ENCODE measurements at places on chromosomes 16 and 17.

GRCh38 chr17:64537488-64537887 is 30.7 kb downstream of the CEP95 start:
- no peak for DNase-seq

GRCh38 chr16:30948667-30949649 is at the start of gene ORAI3:
TSS of gene ORAI3 (plus strand) at chr16:30949068. CDS start at chr16:30949290, 222 bp downstream.
- peak; percentile 59 for DNase-seq

DNA sequence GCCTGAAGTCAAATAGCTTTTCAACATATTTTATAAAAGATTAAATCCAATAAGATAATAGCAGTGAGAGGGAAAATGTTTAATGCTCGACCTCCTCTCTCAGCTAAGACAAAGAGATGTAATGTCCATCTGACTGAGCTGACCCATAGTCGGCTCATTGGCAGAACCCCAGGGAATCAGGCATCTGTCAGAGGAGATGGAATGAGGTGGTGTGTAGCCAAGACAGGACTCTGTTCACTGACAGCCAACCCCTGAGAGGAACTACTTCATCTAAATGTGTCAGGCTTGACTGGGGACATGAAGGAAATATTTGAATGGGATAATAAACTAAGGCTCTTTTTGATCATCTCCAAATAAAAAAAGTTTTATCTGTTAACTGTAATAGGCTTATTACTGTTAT is 188.0 kb downstream of the CDH11 start:
- no peak for DNase-seq

- no peak for DNase-seq
Measured at GRCh38 chr17:47994724-47995123, 23.8 kb downstream of the CDK5RAP3 start.

- DNase-seq: no peak
Measured at GRCh38 chr16:78040396-78040795, 18.0 kb downstream of the CLEC3A start.

- DNase-seq: peak; percentile 88
Measured at GRCh38 chr17:49076573-49077384, 55.8 kb upstream of the B4GALNT2 start.

- no peak for DNase-seq
Measured at GRCh38 chr17:80220736-80221215, 549 bp downstream of the SLC26A11 start.

- DNase-seq: peak; percentile 80
Measured at GRCh38 chr16:24685539-24686432, 43.7 kb upstream of the TNRC6A start.

GRCh38 chr16:84648595-84649510 is 542 bp downstream of the KLHL36 start:
- no peak for DNase-seq

DNA sequence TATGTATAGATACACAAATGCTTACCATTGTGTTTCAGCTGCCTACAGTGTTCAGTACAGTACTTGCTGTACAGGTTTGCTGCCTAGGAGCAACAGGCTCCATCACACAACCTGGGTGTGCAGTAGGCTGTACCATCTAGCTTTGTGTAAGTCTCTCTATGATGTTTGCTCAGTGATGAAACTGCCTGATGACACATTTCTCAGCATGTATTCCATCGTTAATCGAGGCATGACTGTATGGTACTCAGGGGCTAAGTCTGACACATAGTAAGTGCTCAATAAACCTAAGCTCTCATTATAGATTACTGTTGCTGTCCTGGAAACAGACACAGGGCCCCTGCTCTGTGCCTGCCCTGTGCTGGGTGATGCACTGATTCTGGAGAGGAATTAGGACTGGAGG is 18.1 kb downstream of the KCNJ12 start:
- DNase-seq: peak; percentile 37

DNA sequence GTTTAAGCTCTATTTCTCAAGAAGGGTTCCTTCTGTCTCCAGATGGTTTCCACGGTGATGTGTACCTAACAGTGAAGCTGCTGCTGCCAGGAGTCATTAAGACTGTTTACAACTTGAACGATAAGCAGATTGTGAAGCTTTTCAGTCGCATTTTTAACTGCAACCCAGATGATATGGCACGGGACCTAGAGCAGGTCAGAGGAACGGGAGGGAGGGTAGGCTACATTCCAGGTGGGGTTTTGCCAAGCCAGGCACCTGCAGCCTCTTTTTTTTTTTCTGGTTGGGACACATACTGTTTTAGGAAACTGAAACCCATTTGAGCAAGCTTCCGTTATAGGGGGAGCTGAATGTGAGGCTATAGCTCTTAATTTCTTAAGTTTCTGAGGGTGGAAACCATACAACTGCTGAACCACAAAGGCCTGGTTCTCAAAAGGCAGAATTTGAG is 10.6 kb downstream of the LIG3 start:
- DNase-seq: no peak

- DNase-seq: peak; percentile 63
Measured at GRCh38 chr17:29619251-29619650, 3.5 kb downstream of the CORO6 start.

DNA sequence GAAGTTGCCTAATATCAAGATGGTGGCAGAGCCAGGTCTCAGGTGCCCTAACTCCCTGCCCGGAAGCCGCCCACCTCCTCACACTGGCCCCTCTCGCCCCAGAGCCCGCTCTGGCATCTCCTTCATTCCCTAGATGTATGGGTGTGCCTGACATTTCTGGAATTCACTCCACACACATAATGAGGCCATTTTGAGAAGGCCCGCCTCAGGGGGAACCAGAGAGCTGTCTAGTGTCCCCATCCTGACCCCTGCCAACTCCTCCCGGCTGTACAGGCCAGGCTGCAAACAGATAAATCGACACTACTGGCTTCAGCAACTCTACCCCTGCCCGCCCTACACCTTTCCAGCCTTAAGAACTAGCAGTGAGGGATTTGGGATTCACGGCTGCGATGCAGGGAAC is 7.7 kb downstream of the WNT3 start:
- DNase-seq: no peak

DNA sequence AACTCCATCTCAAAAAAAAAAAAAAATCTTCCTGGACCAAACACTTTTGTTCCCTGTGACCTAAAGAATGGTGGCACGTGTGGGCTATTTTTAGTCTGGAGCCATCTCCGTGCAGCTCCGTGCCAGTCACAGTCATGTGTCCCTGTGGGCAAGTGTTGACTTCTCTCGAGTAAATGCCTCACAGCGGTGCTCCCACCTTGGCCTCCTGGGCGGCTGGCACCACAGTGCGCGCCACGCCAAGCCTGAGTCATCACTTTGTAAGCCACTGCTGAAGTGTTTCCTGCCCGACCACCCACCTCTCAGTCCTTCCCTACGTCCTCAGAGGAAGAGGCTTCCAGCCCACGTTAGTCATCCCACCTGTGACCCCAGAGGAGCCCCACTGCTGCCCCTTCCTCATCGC is 10.9 kb upstream of the HEXD start:
- DNase-seq: peak; percentile 94

GRCh38 chr16:72768591-72768990 is 279.3 kb downstream of the ZFHX3 start:
- DNase-seq: no peak

DNA sequence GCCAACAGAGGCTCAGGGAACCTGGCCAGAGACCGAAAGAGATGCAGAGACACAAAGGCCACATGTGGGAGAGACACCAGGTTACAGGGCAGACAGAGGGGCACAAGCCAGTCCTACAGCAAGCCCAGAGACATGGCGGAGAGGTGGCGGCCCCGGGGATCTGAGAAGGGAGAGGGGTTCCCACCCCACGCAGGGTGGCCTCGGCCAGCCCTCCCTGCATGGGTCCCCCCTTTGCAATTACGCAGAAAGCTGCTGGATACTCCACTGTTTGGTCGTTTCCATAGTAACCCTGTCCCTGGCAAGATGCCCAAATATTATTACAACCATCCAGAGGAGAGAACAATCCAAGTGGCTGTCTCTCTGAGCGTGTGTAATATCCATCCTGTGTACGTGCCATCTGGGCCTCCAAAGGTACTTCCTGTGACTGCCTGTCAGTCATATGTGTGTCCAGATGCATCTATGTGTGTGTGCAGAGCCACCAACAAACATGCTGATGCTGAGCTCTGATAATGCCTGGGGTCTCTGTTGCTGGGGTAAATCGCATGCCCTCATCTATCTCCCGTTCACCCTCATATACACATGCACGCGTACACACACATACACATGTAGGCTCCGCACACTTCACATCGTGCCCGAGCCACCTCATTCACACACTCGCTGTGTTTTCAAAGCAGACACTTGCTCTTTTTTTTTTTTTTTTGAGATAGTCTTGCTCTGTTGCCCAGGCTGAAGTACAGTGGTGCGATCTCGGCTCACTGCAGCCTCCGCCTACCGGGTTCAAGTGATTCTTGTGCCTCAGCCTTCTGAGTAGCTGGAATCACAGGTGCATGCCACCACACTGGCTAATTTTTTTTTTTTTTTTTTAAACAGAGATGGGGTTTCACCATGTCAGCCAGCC is 5.5 kb downstream of the PCGF2 start:
- no peak for DNase-seq

DNA sequence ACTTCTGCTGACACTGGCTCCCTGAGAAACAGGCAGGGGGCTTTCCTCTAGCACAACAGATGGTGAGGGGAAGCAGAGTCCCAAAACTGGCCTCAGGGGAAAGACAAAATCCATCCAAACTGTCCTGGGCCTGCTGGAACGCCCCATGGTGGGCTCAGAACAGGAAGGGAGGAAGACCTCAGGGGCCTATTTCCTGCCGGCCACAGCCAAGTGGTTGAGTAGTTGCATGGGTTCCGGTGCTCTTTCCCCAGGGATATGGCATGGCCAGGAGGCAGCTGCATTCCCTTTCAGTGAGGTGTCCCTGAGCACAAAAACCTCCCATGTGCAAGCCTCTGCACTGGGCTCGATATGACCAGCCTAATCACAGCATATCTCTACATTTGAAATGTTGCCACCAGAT is 303.0 kb upstream of the IRX5 start:
- DNase-seq: no peak

GRCh38 chr16:77450790-77451487 is 16.1 kb upstream of the ADAMTS18 start:
- no peak for DNase-seq

GRCh38 chr17:3385869-3386816 is at the start of gene OR3A2:
TSS of gene OR3A2 (minus strand) at chr17:3386308.
- no peak for DNase-seq

GRCh38 chr17:77808686-77809425 is 149.6 kb upstream of the TNRC6C start:
- DNase-seq: no peak

- DNase-seq: no peak
Measured at GRCh38 chr17:74598346-74599022, 6.4 kb upstream of the CD300LD start.

DNA sequence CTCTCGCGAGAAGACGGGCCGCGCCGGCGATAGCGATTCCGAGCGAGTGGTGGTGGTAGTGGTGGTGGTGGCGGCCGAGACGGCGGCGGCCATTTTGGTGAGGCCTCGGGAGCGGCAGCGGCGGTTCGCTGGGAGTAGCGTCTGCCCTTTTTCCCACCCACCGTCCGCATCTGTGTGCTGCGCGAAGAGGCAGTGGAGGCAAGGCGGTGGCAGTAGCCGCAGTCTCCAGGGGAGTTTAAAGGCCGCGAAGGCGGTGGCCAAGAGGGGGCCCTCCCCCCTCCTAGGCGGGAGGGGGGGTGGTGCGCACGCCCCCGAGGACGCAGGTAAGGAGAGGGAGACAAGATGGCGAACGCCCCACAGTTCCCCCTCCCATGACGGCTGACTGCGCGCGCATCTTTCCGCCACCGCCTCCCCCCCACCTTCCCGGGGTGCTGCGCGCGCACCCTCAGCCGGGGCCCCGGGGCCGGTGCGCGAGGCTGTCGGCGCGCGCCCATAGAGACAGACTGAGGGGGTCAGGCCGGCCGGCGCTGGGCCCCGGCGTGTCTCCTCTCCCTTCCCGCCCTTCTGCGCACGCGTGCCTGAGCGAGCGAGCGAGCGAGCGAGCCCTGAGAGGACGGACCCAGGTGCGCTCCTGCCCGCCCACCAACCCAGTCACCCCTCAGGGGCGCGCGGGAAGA is 694 bp upstream of the SRCAP start:
- DNase-seq: peak; percentile 96

DNA sequence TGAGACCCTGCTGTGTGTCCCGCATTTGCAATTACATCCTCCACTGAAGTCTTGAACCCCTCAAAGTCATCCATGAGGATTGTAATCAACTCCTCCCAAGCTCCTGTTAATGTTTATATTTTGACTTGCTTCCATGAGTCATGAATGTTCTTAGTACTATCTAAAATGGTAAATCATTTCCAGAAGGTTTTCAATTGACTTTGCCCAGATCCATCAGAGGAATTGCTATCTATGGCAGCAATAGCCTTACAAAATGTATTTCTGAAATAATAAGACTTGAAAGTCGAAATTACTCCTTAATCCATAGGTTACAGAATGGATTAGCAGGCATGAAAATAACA is 2.5 kb upstream of the C16orf87 start:
- DNase-seq: no peak

GRCh38 chr16:78570399-78571141 is 471.1 kb downstream of the WWOX start:
- DNase-seq: no peak
